ENCODE measurements at places on chromosomes 6 and 20.

DNA sequence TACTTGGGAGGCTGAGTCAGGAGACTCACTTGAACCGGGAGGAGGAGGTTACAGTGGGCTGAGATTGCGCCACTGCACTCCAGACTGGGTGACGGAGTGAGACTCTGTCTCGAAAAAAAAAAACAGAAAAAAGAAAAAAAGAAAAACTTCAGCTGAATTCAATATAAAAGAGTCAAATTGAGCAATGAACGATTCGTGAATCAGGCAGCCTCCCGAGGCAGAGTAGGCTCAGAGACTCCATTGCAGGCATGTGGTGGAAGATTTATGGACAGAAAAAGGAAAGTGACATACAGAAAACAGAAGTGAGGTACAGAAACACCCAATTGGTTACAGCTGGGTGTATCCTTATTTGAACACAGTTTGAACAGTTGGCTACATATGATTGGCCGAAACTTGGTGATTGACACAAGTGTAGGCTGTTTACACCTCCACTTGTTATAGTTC lies 56.3 kb downstream of the HLA-DPB1 start:
- DNase-seq: no peak

GRCh38 chr6:102023977-102024657 lies 630.6 kb downstream of the GRIK2 start:
- no peak for DNase-seq

- no peak for DNase-seq
Observed at GRCh38 chr6:45697605-45698004, 318.1 kb downstream of the CLIC5 start.

- DNase-seq: no peak
Observed at GRCh38 chr20:64069614-64070243, 6.7 kb downstream of the TCEA2 start.

DNA sequence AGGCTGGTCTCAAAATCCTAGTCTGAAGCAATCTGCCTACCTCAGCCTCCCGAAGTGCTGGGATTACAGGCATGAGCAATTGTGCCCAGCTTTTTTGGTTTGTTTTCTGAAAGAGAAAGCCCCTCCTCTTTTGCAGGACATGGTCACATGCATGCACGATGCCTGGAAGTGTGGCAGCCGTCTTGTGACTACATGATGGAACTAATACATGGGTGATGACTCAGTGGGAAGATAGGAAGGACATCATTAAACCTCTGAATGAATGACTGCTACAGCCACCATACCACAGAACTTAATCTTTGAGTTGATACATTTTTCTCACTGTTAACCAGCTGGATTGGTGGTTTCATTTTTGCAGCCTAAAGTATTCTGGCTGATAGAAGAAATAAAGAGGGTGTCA lies 13.4 kb upstream of the CTNNBL1 start:
- no peak for DNase-seq

- DNase-seq: no peak
Observed at GRCh38 chr6:131321589-131321988, 186.3 kb downstream of the AKAP7 start.

DNA sequence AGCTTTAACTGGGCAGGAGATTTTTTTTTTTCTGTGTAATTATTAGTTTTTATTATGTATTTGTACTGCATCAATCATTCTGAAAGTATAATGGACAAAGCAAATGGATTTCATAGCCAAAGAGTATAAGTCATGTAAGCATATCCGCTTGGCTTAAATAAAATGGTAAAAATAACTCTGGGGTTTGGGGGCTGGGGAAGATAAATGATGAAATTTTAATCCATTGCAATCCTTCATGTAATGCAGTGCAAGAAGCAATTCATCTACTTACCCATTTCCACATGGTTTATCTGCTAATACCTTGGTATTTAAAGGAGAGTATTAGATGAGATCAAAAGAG lies 781.4 kb downstream of the QKI start:
- DNase-seq: no peak

DNA sequence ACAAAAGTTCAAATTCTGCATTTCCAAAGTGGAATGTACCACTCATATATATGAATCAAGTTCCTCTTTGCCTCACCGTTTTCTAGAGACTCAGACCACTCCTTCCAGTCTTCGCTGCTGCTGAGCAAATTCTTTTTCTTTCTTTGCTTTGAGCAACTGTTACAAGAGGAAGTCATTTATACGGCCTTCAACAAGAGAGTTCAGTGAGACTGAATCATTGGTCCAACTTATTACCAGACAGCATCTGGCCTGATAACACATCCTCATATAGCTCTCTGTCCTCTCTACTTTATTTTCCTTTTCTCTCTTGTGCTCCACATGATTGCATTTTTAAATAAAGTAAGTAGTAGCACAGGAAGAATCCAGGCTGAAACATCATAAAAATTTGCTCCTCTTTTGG lies 652.7 kb downstream of the PHF3 start:
- no peak for DNase-seq

GRCh38 chr6:114377881-114378280 lies 35.1 kb upstream of the HS3ST5 start:
- no peak for DNase-seq

GRCh38 chr20:24134930-24135329 lies 146.4 kb upstream of the GGTLC1 start:
- DNase-seq: no peak

DNA sequence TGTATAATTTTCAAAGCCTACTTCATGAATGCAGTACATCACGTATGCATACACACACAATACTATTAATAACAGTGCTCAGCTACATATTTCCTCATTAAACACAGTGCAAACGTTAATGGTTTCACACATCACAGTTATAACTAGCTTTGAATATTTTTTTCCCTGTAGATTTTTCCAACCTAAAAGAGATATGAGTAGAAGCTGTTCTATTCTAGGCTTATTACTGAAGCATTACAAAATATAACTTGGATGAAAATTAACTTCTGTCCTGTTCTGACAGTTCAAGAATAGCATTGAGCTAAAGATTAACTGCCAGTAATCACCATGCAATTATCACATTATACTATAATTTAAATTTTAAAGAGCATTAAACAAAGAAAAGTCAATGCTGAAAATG lies 6.2 kb downstream of the LMBRD1 start:
- no peak for DNase-seq

DNA sequence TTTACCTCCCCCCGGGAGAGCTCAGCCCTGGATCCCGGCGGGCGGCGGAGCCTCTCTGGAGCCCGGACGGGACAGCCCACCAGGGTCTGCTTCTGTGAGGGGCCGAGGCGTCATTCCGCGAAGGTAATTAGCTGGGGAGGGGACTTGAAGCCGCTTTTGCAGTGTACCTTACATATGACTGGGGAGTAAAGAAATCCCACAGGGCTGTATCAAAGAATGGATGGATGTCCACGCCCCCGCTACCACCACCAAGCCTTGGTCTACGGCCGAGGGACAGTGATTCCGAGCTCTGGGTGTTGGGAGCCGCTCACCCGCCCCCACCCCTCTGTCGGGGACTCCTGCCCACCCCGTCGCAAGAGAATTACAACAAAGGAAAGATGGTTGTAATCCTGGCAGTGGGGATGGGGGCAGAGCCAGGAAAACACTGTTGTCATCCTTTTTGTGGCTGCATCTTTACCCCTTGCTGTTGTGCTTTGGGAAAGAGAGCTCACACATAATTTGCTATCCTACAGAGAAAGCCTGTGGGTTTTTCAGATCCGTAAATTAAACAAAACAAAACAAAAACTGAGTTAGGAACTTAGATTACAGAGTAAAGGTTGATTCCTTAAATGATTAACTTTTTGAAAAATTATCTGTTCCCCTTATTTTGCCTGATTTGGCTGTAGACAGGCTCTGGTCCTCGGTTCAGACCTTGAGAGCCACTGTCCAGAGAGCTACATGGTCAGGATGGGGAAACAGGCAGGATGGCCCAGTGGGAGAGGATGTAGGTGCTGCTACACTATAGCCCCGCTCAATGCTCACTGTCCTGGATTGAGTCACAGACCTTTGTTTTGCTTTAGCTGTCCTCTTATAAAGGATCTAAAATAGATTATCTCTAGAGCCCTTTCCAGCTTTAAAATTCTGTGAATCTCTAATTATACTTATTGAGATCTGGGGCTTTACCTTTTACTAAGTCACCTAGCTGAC lies 997 bp upstream of the FBXO30 start:
- no peak for DNase-seq

DNA sequence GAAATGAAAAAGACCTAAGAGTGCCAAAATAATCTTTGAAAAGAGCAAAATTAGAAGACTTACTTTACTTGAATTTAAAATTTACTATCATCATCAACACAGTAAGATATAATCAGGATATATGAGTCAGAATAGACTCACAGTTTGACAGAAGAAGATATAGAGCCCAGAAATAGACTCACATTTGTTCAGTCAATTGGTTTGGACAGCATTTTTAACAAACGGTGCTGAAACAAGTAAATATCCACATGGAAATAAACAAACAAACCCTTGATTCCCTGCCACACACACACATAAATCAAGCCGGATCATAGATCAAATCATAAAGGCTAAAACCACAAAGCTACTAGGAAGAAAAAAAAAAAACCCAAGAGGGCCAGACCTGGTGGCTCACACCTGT lies 291.1 kb downstream of the ADGRG6 start:
- DNase-seq: no peak

Measured in transverse colon (tissue), 4 donors.